NCI-H510A (cell line): ENCODE measurements at places on chromosomes 7 and 10.

- DNase-seq, result no peak
Measured at GRCh38 chr10:116198676-116199035, 74.3 kb downstream of the GFRA1 start.

- no peak for DNase-seq
Measured at GRCh38 chr7:43121973-43122372, 9.5 kb downstream of the HECW1 start.

DNA sequence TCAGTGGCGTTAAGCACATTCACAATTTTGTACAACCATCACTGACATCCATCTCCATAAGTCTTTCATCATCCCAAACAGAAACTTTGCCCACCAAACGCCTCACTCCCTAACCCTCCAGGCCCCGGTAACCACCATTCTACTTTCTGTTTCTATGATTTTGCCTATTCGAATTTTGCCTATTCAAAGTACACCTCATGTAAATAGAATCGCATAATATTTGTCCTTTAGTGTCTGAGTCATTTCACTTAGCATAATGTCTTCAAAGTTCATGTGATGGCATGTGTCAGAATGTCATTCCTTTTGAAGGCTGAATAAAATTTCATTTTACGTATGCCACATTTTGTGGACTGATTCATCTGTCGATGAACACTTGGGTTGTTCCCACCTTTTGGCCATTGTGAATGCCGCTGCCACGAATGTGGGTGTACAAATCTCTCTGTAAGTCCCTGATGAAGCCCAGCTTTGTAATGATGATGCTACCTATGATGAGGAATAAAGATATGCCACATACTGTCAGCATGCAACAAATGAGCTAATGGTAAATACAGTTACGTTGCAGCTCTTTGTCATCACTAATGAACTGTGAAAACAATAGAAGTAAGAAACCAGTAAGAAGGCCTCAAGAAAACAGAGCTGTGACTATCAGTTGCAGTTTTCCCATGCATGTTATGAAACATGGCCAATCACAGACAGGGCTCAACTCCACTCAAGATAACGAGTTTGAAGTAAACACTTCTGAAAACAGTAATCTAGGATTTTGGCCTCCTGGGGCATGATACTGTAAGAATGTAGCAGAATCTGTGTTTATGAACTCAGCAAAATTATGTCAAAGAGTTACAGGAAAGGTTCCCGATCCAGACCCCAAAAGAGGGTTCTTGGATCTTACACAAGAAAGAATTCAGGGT lies 120.0 kb downstream of the ADAM12 start:
- DNase-seq, result no peak

GRCh38 chr7:30988351-30989005 lies 24.7 kb downstream of the GHRHR start:
- no peak for DNase-seq

- no peak for DNase-seq
Measured at GRCh38 chr10:24723788-24724380, at the start of gene ARHGAP21. Gene ARHGAP21 (minus strand): TSS chr10:24723887. CDS start chr10:24721899, 1,988 bp downstream.

DNA sequence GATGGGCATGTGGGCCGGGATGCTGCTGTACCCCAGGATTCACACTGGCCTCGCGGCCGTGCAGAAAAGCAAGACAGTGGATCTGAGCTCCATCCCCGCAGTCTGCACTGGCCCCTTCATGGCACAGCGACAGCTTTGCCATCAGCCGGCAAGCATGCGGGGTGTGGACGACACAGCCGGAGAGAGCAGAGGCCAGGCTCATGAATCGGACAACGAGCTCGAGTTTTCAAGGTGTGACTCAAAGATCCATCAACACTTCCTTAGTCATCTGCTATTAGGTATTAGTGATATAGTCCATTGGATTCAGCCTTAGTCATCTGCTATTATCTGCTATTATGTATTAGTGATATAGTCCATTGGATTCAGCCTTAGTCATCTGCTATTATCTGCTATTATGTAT lies 254.7 kb downstream of the KLF6 start:
- DNase-seq, result no peak

- no peak for DNase-seq
Measured at GRCh38 chr10:69749178-69750010, 52.3 kb upstream of the COL13A1 start.
